Stimulated activated CD4-positive, alpha-beta T cell treated with anti-CD3 and anti-CD28 coated beads, Interleukin-1b, Interleukin-23, amount 100 ng/mL, for 48 hours (primary cell): ENCODE measurements at places on chromosomes 12 and 14.
A peak's percentile ranks its signal among the peaks of the same experiment; 100 is the strongest.

DNA sequence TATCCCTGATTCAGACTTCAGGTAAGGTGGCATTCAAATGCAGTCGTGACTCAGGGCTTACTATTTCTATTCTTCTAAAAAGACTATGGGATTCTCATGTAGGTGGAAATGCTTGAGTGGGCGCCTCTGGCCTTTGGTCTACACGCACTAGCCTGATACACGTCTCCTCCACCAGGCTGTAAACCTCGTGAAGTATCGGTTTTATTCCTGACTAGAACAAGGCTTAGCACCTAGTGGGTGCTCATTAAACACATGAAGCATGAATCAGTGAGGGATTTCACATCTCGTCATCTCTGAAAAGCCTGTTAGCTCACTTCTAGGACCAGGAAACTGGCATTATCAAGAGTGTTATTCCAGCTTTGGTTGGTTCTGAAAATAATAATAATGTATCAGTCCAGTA lies 17.7 kb upstream of the HNF1A start:
- peak; percentile 59 for DNase-seq

DNA sequence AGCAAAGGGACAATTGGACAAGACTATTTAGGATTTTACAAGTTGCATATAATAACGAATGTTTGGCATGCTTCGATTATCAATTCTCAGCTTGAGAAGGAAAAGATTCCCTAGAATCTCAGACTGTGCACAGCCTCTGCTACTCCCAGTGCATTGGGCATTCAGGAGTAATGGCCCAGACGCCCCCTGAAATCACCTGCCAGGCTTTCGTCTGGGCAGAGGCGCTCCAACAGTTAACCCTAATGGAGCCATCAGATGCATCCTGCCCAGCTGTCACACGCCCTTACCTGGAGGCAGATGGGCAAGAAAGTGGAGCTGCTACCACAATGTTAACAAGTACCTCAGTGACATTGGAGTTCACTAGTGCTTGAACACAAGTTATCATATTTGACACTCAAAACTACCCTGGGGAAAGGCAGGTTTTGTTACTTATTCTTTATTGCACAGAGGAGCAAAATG lies 927 bp upstream of the LRP6 start:
- no peak for DNase-seq

GRCh38 chr12:100927826-100928225 lies 133.2 kb downstream of the ANO4 start:
- DNase-seq, result no peak

DNA sequence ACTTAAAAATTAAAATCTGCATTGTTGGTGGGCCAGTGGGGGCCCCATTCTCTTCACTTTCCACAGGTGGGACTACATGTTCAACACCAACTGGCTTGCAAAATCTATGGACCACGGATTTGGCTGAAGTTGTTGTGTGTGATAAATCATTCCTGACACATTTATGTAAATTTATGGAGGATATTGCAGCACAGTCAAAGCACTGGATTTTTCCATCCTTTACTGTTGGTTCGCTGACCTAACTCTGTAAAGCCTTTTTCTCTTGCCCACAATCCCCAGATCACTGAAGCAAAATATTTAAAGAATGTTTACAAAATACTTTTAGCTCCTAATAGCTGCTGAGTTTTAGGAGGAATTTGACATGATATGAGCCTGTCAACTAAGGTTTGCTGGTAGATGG lies 219.7 kb upstream of the PRICKLE1 start:
- no peak for DNase-seq

DNA sequence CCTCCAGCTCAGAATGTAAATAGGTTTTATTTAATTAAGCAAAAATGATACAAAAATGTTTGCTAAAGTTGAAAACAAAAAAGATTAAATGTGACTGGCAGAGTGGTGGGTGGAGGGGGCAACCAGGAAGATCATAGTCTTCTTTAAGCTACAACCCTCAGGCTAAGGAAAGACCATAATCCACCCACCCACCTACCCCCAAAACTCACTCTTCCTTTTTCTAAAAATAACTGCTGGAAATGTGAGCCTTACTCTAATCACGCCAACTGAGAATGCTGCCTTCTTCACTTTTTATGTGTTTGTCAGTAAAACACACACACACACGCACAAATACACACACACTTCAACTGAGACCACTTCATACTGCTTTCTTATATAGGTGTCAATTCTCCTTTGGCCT lies 230.0 kb upstream of the EGLN3 start:
- no peak for DNase-seq

DNA sequence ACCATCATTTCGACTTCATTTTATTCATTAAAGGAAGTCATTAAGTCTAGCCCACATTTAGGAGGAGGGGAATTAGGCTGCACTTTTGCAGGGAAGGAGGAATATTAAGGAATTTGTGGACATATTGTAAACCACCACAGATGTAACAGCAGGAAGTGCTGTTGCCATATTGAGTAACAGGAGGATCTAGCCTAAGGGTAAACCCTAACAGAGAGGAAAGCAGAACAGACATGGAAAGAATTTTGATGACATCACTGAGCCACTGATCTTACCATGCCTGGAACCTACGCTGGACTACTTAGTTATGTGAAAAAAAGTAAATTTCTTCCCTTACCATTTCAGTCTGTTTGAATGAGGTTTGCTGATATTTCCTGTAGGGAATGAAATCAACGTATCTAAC lies 100.7 kb upstream of the ATF7IP start:
- DNase-seq, result no peak

DNA sequence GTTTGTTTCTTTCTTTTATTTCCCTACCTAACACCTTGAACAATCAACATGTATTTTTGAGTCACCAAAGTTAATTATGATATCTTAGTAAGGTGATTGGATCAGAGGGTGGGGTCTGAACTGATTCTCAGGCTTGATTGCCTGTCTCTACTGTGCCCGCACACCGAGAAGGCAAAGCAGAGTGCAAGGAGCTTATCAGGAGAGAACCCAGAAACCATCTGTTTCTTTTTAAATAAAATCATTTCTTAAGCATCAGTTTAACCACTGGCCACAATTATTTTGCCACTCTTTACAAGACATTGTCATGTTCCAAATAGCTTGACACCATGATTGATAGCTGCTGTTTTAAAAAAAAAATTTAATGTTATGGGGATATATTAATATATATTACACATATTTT lies 3.1 kb downstream of the GARIN2 start:
- no peak for DNase-seq

- DNase-seq, result no peak
These were observed 86.8 kb downstream of the ITPR2 start for GRCh38 chr12:26746121-26746714.

GRCh38 chr12:3491938-3492792 lies 1.2 kb downstream of the PRMT8 start:
- peak; percentile 36 for DNase-seq

DNA sequence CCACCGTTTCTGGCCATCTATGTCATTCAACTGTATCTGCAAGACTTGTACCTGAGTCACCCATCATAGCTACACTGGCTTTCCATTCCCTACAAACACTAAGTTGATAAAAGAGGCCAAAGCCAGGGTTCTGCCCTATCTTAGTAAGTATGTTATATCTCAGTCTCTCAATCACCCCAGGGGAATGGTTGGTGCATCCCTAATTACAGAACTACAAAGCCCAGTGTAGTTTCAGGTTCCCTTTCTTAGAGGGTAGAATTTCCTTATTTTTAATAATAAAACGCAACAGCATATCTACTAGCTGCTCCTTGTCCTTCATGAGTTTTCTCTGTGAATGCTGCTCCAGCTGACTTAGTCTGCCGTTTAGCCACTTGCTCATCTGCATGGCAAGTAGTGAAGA lies 57.6 kb downstream of the ST8SIA1 start:
- no peak for DNase-seq

GRCh38 chr14:52494444-52494843 lies 57.9 kb downstream of the TXNDC16 start:
- DNase-seq, result no peak
